ENCODE measurements at places on chromosomes 11 and 22.

DNA sequence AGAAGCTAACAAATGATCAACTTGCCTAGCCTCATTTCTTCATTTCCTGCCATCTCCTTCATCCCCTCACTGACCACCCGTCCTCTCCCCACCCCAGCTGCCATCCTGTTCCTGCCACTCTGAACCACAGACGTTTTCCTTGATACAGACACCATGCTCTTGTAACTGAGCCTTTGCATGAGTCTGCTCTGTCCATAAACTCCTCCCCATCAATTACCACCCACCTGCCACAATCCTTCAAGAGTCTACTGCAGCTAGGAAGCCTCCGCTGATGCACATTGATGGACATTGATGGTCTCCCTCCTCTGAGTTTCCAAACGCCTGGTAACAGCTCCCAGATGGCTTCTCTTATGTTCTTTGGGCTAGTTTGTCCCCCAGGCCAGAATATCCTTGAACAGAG, 193.8 kb downstream of the DBX1 start:
- DNase-seq = no peak

DNA sequence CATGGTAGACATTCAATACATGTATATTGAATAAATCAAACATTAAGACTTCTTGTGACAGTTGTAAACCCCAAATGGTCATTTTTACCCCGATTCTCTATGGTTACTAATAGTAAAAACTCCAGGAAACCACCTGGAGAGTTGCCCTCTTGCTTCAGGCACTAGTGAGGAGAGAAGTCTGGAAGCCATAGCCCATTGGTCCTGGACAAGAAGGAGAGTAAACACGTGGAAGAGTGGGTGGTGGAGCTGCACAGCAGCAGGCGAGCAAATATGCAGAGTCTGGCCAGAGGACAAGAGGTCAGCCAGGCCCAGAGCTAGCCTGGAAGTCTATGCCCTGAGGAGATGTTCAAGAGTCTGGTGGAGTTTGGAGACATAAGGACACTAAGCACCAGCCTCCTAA, 17.7 kb downstream of the DCHS1 start:
- DNase-seq = no peak

- no peak for DNase-seq
Observed at GRCh38 chr11:103587901-103588788, 448.3 kb upstream of the DDI1 start.

GRCh38 chr11:76610371-76610770, 60.2 kb downstream of the LRRC32 start:
- no peak for DNase-seq

DNA sequence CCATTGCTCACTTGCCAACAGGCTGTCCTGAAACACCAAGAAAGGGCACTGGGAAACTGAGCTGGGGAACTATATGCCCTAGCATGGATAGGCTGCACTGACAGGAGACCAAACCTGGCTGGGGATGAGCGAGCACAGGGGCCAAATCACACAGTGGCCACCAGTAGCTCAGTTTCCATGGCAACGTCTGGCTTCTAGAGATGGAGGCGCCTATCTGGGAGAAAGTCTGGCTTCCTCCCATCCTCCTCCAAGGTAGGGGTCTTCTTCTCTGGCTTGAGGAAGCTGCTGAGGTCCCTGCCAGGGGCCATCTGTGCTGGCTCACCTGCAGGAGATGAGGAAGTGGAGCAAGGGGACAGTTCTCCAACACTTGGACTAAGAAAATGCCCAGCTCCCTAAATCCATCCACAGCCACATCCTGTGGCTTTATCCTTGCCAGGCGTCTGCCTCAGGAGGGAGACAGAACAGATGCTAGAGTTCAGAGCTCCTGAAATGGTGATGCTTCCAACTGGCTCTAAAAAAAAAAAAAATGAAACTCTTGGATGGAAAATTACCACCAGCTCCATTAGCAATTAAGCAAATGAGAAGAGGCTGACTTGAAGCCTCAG, 48.3 kb downstream of the SYT13 start:
- no peak for DNase-seq

GRCh38 chr11:43555816-43556611, 124.5 kb upstream of the HSD17B12 start:
- DNase-seq = no peak
